ENCODE measurements at places on chromosomes 6 and 20.
A peak's percentile ranks its signal among the peaks of the same experiment; 100 is the strongest.

DNA sequence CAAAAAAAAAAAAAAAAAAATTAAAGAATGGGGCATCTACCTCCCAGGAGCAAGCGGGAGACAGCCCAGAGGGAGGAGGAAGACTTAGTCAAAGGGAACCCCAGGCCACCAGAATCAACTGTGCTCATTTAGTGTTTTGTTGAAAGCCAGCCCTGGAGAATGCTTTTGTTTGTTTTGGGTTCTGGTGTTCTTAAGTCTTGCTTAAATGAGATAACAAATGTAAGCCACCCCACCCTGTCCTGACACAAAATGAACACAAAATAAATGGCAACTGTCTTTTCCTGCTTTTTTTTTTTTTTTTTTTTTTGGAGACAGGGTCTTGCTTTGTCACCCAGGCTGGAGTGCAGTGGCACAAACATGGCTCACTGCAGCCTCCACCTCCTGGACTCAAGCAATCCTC lies 165.0 kb upstream of the JARID2 start:
- peaks cover 18% of the 10 kb centered on the region for H3K4me1 ChIP-seq
- no peaks in the 10 kb centered on the region for H3K36me3 ChIP-seq
- DNase-seq = no peak
- no peak overlapping the region for H3K4me3 ChIP-seq
- no peaks in the 10 kb centered on the region for H3K27me3 ChIP-seq
- H3K27ac ChIP-seq = no peak overlapping the region

GRCh38 chr6:33443619-33444504 lies 10.5 kb upstream of the ZBTB9 start:
- H3K27me3 ChIP-seq = no peaks in the 10 kb centered on the region
- no peak overlapping the region for H3K4me3 ChIP-seq
- DNase-seq = no peak
- peaks cover 70% of the 10 kb centered on the region for H3K36me3 ChIP-seq
- H3K27ac ChIP-seq = no peak overlapping the region
- H3K4me1 ChIP-seq = no peaks in the 10 kb centered on the region

- H3K27ac ChIP-seq = no peak overlapping the region
- DNase-seq = peak; percentile 78
- H3K27me3 ChIP-seq = no peaks in the 10 kb centered on the region
These were observed 53.3 kb downstream of the SLC22A23 start for GRCh38 chr6:3403238-3404173.

DNA sequence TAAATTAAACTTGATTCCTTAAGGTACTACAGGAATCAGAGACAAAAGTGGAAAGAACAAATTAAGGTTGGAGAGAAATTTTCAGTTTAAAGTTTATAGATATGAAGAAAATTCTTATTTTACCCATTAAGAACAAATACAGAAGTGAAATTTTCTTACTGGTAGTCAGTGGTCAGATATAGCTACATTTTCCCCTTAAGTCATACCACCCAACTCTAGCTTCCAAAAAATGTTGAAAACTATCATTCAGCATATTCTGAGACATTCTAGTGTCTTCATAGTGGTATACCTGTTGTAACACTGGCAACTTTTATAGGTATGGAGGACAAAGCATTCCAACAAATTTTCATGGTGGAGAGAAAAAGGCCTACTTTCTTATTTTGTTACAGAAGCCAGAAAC lies 15.6 kb upstream of the SUMO4 start:
- H3K4me1 ChIP-seq = no peaks in the 10 kb centered on the region
- no peak for DNase-seq
- H3K4me3 ChIP-seq = no peak overlapping the region
- H3K36me3 ChIP-seq = peaks cover 74% of the 10 kb centered on the region
- no peaks in the 10 kb centered on the region for H3K27me3 ChIP-seq

DNA sequence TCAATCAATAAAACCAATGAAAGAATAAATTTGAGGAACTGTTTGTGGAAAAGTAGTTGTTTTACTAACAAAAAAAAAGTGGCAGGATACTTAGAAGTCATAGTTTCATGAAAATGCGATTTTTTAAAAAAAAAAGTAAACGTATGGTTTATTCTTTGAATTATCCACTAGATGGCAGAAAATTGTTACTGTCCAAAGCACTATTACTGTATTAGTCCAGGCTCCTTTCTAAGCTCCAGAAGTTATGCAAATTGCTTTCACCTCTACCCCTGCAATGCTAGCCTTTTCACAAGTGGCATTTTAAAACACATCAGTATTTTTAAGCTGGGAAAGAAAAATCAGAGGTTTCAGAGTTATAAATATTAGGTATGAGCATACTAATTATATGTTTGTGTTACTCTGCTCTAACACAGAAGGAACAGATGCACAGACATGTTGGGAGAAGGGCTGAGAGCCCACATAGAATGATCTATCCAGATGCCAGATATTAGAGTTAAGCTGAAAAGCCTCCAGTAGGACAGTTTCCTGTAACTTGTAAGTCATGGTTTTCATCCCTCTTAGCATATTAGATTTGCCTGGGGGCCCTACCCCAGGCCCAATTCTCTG lies 63.9 kb downstream of the FHL5 start:
- no peaks in the 10 kb centered on the region for H3K4me1 ChIP-seq
- no peak overlapping the region for H3K4me3 ChIP-seq
- H3K27ac ChIP-seq = no peak overlapping the region
- no peaks in the 10 kb centered on the region for H3K36me3 ChIP-seq
- no peaks in the 10 kb centered on the region for H3K27me3 ChIP-seq
- DNase-seq = no peak

- H3K27ac ChIP-seq = no peak overlapping the region
- H3K4me1 ChIP-seq = peaks cover 7% of the 10 kb centered on the region
- no peaks in the 10 kb centered on the region for H3K36me3 ChIP-seq
- peak overlapping the region; percentile 78 for H3K4me3 ChIP-seq
- peak; percentile 97 for DNase-seq
These were observed 11.5 kb downstream of the ITPR3 start for GRCh38 chr6:33632558-33633039.

DNA sequence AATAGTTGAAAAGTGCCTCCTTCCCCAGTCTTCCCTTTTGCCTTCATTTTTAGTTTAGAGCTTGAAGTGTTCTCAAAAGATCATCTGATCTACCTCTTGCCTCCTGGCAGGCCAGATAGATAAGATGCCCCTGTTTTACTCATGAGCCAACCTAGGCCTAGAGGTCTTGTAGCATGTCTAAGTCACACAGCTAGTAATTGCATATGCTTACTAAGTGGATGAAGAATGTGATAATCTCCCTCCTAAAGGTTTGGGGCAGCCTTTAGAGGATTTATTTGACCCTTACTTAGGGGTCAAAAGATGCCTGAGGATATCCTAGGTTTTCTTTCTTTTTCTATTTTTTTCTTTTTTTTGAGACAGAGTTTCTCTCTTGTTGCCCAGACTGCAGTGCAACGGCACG lies 2.1 kb downstream of the C6orf141 start:
- H3K27ac ChIP-seq = no peak overlapping the region
- no peak overlapping the region for H3K4me3 ChIP-seq
- no peak for DNase-seq
- H3K4me1 ChIP-seq = peaks cover 4% of the 10 kb centered on the region

- H3K4me3 ChIP-seq = no peak overlapping the region
- H3K36me3 ChIP-seq = no peaks in the 10 kb centered on the region
- H3K4me1 ChIP-seq = peaks cover 7% of the 10 kb centered on the region
- no peaks in the 10 kb centered on the region for H3K27me3 ChIP-seq
- no peak for DNase-seq
These were observed 41.3 kb upstream of the NOL4L start for GRCh38 chr20:32626407-32626806.

DNA sequence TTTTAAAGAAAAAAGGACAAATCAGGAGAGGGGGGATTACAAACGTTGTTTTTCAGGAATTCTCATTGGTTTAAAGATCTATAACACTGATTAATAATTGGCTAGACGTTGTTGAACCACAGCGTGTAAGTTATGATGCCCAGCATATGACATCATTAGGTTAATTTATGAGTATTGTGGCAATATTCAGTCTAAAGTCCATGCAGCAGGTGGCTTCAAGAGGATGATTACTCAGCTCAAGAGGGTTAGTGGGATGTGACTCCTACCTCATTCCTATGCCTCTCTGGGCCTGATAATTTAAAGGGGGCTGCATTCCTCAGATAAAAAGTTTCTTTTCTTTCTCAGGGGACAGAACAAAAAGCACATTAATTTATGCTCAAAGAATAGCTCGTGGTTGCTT lies 1309.0 kb downstream of the EPHA7 start:
- H3K4me3 ChIP-seq = no peak overlapping the region

DNA sequence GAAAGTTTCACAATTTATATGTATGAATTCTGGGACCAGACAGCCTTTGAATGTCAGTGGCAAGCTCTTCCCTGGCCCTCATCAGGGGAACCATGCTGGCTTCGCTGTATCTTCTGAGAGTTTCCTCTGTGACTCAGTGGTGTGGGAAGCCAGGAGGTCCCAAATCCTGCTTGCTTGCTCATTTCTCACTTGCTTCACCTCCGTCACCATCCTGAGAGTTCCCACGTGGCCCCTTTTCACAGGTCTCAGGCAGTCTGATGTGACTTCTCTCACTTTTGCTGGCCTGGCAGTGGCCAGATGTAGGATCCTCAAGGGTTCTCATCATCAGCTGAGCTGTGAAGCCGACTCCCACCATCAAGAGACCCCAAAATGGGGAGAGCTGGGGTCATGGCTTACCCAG lies 28.4 kb upstream of the RIN2 start:
- no peak overlapping the region for H3K4me3 ChIP-seq
- H3K4me1 ChIP-seq = no peaks in the 10 kb centered on the region
- no peak for DNase-seq
- no peaks in the 10 kb centered on the region for H3K27me3 ChIP-seq

DNA sequence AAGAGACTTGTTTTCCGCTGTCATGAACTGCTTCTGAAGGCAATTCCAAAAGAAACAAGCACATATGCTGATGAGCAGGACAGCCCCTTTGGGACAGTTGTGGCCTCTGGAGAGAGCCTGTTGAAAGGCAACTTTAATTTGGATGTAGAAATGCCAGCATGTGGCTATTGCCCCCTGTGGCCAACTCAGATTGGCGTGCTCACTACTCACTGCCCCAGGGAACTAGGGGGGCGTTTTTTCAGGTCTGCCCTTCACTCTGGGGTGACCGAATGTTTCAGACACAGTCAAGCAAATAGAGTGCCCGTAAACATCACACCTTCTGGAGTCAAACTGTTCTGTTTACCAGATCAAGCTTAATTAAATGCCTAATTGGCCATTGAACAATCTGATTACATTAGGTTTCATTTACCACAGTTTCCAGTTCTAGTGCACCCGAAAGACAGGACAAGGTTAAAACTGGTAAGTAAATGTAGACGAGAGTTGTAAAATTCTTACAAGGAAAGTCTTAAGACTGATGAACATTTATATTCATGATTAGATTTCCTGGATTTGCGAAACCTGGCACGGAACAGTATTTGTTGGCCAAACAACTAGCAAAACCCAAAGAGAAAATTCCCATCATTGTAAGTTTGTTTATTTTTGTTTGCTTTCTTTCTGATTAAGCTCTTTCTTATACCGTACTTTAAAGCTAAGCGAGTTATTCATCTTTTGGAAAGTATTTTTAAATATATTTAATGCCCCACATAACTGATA lies 75.9 kb upstream of the SYNJ2 start:
- peaks cover 17% of the 10 kb centered on the region for H3K4me1 ChIP-seq
- H3K27ac ChIP-seq = no peak overlapping the region
- DNase-seq = peak; percentile 63
- H3K36me3 ChIP-seq = peaks cover 71% of the 10 kb centered on the region
- H3K27me3 ChIP-seq = no peaks in the 10 kb centered on the region
- H3K4me3 ChIP-seq = no peak overlapping the region

DNA sequence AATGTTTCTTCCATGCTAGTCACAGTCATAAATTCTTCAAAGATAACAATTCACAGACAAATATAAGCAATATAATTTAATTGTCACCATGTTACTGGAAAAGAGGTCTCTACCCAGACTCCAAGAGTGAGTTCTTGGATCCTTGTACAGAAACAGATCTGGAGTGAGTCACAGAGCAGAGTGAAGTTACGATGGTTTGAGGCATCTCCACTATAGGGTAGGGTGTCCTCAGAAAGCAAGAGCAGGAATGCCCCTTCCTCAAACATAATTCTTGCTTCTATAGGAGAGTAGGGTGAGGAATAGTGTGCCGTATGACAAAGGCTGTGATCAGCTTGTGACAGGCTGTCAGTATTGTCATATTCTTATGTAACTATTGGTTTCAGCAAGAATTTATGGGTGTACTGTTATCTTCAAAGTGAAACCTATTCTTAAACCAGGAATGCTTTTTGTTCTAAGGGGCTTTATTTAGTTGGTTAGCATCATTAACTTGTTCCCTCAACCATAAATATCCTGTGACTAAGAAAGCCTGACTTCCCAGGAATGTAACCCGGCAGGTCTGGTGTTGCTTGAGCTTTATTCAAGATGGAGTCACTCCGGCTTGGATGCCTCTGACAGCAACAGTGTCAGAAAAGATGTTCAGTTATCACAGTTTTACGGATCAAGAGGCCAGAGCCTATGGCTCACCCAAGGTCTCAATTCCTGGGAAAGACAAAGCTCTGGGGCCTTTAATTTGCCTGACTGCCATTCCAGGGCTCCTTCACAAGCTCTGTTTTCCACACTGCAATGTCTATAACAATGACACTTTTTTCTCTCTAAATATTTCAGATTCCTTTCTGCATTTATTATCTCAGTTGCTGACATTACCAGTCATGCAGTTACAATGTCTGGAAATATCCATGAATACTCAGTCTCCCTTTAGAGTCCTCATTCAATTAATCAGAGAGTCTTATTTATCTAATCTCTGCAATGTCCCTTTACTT lies 298.6 kb downstream of the C6orf118 start:
- H3K4me1 ChIP-seq = no peaks in the 10 kb centered on the region
- H3K27me3 ChIP-seq = no peaks in the 10 kb centered on the region
- DNase-seq = no peak
- no peak overlapping the region for H3K27ac ChIP-seq
- H3K4me3 ChIP-seq = no peak overlapping the region

GRCh38 chr6:121998631-121999030 lies 400.8 kb upstream of the HSF2 start:
- no peak overlapping the region for H3K4me3 ChIP-seq
- H3K27me3 ChIP-seq = no peaks in the 10 kb centered on the region
- H3K27ac ChIP-seq = peak overlapping the region; percentile 24
- H3K36me3 ChIP-seq = no peaks in the 10 kb centered on the region
- no peaks in the 10 kb centered on the region for H3K4me1 ChIP-seq

GRCh38 chr20:22403632-22404361 lies 180.6 kb downstream of the FOXA2 start:
- no peaks in the 10 kb centered on the region for H3K27me3 ChIP-seq

Data from endodermal cell (in vitro differentiated cells).